IPS-NIHi11 (cell line): ENCODE measurements at places on chromosomes 11 and 22.

DNA sequence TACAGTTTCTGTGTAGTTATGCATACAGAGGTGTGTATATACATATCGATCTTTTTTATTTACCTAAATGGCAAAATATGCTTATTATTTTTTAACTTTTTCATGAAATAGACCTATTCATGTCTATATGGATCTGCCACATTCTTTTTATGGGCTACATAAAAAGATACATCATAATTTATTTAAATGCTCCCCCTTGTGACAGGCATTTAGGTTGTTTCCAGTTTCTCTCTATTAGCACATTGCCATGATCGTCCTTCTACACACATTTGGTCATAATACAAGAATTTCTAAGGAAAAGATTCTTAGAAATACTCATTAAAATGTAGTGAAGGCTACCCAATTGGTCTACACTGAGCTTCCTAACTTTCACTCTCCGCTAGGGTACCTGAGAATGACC lies 1067.4 kb downstream of the OPCML start:
- DNase-seq, result no peak

DNA sequence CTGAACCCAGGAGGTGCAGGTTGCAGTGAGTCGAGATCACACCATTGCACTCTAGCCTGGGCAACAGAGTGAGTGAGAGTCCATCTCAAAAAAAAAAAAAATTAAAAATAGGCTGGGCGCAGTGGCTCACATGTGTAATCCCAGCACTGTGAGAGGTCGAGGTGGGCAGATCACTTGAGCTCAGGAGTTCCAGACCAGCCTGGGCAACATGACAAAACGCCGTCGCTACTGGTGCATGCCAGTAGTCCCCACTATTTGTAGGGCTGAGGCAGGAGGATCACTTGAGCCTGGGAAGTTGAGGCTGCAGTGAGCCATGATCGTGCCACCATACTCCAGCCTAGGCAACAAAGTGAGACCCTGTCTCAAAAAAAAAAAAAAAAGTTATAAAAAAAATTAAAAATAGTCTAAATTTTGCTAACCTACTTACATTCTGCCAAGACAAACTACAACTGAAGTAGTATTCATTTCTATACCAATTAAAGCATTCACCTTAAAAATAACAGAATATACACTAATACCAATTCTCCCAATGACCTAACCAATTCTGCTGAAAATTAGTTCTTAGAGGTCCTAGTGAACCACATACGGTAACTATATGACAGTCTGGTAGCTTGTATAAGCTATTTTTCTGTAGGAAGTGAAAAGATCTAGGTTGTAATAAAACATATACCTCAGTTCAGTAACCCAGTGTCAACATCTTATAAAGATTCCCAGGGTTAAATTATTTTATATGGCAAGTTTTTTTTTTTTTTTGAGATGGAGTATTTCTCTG lies 7.1 kb downstream of the DDX6 start:
- no peak for DNase-seq

GRCh38 chr11:82308979-82309378 lies 424.7 kb downstream of the FAM181B start:
- DNase-seq, result no peak

DNA sequence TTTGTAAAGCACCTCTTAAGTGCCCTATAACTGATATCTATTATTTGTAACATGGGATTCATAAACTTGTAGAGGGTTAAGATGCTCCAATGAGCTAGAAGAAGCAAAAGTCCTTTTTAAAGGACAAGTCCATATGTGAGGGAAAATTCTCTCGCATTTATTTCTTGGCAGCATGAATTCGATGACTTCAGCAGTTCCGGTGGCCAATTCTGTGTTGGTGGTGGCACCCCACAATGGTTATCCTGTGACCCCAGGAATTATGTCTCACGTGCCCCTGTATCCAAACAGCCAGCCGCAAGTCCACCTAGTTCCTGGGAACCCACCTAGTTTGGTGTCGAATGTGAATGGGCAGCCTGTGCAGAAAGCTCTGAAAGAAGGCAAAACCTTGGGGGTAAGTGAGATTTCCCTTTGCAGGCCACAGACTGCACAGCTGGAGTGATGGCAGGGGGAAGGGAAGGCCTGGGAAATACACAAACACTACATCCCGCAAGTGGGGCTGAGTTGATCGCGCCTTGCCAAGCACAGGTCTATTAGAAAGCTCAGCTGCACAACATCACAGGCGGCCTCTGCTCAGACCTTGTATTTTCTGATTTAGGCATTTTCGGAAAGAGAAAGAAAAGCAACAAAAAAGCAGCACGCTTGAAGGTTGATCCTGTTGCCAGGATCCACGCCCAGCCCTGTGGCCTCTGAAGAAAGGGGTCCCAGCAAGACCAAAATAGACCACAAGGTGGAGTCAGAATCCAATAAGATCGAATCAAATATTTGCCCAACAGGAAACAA lies 1.5 kb downstream of the MS4A8 start:
- DNase-seq, result peak; percentile 66

DNA sequence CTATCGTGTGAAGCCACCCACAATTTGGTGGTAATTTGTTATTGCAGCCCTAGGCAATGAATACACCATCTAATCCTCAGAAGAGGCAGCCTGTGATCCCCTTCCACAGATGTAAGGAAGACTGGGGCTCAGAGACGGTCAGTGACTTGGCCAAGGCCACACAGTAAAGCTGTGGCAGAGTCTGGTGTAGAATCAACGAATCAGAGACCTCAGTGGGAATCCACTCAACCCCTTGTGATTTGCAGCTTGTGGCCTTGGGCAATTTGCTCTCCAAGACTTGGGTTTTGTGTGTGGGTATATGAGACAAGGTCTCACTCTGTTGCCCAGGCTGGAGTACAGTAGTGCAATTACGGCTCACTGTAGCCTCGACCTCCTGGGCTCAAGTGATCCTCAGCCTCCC lies 1.9 kb downstream of the LGALS2 start:
- DNase-seq, result no peak

- DNase-seq, result no peak
These were observed 145.8 kb downstream of the APOL5 start for GRCh38 chr22:35863432-35863831.

GRCh38 chr22:41524809-41525449 lies 19.3 kb downstream of the POLR3H start:
- DNase-seq, result no peak
